ENCODE measurements at places on chromosomes 5 and 9.

DNA sequence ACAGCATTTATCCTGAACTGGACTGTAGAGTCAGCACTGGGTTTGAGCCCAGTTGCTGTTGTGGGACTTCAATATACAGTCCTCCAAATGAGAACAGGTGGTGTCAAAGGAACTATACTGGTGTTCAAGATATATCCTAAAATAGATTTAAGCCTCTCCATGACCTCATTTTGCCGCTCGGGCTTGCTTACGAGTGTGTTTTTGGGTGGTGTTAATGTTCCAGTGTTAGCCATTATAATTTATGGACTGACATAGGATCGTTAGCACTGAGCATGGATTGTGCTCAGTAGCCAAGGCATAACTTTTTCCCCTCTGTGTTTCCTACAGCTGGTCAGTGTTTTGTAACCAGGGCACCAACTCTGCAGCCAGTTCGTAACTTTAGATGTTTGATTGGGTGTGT, 306.6 kb downstream of the SPATA31D1 start:
- DNase-seq: no peak

GRCh38 chr5:94615862-94616261, 2.5 kb downstream of the KIAA0825 start:
- DNase-seq: no peak

DNA sequence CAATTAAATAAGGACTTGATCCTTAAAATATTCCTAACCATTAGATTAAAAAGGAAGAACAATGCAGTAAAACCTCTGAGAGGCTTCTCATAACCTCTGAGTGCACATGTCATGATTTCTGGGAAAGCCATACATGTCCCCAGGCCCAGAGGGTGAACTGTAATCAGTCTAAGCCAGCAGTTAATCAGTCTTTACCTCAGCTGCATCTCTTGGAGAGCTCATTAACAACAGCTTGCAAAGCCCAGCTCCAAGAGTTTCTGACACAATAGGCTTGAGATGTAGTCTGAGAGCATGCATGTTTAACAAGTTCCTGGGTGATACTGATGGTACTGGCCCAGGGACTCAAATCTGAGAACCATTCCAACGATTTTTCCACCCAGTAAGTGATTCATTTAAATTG, 392.1 kb downstream of the DNAH5 start:
- DNase-seq: no peak

GRCh38 chr5:153659039-153659736, 168.7 kb downstream of the GRIA1 start:
- DNase-seq: peak; percentile 78

- DNase-seq: no peak
These were observed 1071.9 kb upstream of the CDH10 start for GRCh38 chr5:25716680-25717079.

DNA sequence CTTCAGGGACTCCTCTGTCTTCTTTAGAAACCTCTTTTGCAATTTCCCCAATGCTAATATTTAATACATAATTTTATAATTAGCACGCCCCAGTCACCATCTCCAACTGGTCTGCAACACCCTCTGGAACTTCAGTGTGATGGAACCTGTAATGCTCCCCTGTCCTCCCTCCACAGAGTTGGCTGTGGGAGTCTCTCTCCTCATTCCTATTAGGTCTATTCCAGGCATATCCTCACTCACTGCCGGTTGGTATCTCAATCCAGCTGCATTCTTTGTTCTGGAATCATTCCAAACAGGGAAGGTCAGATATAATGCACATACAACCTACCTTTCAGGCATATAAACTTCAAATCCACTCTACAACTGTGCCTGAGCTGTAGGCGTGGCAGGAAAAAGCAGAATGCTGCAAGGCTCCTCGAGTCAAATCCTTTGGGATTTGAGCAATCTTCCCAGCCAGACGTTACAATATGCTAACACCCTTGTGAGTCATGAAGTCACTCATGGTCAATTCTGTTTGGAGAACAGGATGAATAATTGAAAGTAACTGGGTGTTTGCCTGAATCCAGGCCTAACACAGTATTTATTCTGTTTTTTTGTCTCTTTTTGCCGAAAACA, 293.8 kb downstream of the CWC27 start:
- DNase-seq: peak; percentile 97

DNA sequence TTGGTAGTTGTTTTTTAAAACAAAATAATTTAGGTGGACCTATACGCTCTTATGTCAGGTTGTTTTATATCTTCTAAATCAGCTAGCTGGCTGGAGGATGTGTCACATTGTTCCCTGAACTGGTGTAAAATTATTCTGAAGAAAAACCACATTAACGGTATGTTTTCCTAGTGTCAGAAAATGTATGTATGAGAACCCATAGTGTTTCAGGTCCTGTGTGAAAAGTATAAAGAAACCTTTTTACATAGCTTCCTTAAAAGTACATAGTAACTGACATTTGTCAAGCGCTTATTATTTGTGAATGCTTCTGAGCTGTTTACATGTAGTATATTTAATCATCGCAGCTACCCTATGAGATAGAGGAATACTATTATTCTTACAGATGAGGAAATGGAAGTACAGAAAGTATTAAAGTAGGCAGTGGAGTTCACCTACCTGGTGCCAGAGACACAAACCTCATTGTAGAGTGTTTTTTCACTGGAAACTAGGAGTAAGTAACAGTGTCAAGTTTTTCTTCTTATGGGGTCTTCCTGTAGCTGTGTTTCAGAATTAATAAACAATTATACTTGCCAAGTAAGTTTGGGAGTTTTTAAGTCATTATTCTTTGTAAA, 10.4 kb upstream of the FAM120AOS start:
- DNase-seq: no peak

DNA sequence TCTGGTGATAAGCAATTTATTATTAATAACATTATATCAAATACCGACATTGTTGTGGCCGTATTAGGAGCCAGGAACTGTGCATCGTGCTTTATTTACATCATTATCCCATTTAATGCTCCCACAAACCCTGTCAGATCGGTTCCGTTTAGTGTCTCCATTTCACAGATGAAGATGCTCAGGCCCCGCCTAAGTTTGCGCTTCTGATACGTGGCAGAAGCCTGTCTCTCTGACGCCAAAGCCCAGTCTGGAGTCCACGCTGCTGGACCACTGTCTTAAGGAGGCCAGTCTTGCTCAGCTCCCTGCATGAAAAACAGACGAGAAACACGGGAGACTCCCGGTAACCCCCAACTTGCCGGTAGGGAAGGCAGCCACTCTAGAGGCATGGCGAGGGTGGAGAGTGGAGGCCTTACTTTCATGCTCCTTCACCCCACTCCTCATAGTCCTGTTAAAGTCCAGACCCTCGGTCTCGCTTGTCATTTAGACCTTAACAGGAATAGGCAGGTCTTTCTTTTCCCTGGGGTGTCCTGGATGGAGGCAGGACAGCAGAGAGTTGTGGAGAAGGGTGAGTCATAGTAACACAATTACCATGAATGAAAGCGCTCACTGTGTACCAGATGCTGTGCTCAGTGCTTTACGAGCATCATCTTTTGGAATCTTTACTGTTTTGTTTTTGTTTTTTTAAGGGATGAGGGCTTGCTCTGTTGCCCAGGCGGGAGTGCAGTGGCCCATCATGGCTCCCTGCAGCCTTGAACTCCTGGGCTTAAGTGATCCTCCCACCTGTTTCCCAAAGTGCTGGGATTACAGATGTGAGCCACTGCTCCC, 872 bp downstream of the TXNDC15 start:
- DNase-seq: peak; percentile 84

DNA sequence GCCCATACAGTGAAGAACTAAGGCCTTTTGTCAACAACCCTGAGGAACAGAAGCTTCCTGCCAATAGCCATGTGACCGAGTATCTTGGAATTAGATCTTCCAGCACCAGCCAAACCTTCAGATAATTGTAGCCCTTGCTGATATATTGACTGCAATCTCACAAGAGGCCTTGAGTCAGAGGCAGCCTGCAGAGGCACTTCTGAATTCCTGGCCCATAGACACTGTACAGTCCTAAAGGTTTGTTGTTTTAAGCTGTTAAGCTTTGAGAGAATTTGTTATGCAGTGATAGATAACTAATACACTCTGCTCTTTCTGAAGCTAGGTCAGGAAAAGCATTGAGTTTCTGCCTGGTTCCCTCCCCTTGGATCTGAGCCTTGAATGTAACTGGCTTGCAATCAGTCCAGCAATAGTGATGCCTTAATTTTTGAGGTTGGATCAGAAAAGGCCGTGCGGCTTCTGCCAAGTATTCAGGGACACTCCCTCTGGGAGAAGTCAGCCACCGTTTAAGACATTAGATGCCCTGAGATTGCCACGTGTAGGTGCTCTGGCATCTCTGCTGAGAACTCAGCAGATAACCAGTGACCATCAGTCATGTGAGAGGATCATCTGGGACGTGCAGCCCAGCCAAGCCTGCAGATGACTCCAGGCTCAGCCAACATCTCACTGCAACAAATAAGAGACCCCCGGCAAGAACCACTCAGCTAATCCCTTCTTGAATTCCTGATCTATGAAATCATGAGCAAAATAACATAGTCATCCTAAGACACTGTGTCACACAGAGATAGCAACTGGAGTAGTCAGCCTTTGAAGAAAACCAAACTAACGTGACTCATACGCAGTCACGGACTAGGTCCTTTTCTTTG, 126.8 kb upstream of the STC2 start:
- DNase-seq: peak; percentile 97

DNA sequence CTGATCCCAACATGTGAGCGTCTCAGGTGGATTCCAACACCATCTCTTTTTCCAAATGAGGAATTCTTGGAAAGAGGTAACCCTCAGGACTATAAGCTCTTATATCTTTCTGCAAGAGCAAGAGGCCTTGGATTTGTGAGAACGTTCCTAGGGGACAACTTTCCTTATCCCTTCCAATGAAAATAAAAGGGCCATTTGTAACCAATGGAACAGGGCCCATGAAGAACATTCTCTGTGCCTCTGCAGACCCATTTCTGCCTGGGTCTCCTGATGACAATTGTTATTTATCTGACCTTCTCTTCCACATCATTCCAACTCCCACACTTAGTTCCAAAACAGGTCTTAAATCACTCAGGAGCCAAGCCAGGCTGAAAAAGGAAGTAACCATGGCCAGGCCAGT, 202.6 kb downstream of the ZNF462 start:
- DNase-seq: no peak

GRCh38 chr9:15927161-15927560, 374.3 kb downstream of the CCDC171 start:
- DNase-seq: peak; percentile 41

DNA sequence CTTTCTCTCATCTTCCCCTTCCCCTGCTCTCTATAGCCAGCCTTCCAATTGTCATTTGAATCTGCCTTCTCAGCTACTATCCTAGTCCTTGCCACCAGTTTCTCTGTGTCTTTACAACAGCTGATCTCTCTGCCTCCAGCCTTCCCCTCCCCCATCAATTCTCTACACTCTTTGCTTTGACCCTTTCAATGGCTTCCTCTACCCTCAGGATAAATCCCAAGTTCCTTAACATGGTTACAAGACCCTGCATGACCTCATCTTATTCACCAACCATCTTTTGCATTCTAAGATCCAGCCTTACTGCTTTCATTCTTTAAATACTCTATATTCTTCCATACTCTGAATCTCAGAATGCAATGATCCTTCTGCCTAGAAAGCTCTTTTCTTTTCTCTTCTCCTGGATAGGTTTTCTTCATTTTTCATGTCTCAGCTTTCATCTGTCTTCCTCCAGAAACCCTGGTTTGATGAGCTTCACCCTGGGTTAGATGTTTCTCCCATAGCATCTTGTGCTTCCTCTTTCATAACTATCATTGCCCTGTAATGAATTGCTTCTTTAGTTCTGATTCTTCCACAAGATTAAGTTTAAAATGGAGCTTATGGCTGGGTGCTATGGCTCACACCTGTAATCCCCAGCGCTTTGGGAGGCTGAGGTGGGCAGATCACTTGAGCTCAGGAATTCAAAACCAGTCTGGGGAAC, 58.6 kb upstream of the ZSWIM6 start:
- DNase-seq: no peak

- DNase-seq: no peak
These were observed 287.6 kb downstream of the RFX3 start for GRCh38 chr9:3238236-3238635.

- no peak for DNase-seq
These were observed 29.8 kb downstream of the TTC23L start for GRCh38 chr5:34868791-34869190.

DNA sequence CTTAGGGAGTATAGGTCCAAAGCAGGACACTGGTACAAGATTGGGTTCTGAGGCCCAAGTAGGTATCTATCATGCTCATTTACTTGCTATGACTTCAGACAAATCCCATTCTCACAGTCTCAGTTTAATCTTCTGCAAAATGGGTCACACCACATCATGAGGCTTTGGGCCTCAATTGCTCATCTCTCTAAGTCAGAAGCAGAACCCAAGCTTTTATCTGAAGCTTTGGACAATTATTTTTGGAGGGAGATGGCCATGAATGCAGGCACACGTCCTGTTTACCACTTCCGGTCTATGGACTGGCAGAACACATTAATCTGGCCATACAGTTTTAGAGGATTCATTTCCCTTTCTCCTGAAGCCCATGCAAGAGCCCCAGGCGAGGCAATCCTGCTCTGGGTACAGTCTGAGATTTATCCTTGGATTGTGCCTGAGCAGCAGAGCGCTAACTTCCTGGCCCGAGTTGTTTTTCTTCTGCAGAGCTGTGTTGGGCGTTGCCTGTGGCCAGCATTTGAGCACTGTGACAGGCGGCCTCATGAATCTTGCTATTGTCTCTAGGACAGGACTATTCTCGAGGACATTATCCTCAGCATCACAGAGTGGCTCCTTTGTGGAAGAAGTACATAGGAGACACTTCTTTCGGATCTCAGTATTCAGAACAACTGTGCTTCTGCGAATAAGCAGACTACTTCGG, 16.1 kb downstream of the SLC22A4 start:
- DNase-seq: no peak

GRCh38 chr5:92808474-92808873, 772.5 kb downstream of the NR2F1-AS1 start:
- no peak for DNase-seq

- peak; percentile 71 for DNase-seq
These were observed 15.1 kb downstream of the GPSM1 start for GRCh38 chr9:136342181-136343120.

DNA sequence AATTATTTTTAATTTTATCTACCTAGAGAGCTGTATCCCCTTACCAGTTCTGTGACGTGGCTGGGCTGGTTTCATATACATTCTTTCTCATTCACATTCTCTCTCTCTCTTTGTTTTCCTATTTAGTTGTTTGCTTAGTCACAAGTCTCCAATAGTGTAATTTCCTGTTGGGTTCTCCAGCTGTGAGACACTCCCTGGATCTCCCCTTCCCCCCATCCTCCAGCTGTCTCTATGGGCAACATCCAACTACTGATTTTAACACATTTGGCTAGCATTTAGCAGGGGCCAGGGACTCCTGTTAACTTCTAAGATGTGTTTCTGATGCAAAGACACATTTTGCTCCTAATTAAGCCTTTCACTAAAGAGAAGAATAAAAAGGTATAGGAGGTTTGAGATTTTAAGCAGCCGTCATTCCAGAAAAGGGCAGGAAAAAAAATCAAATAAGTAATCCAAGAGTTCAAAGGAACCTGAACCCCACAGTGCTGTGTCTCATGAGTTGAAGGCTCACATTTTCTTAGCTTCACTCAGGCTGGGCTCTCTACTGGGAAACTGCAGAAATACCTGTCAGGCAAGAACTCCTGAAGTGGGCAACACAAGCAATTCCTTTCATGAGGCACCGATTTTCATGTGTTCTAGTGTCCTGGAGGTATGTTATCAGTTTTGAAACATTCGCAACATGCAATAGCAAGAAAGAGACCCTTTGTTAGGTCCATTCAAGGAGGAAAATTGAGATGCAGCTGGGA, 198.7 kb upstream of the C9orf72 start:
- peak; percentile 85 for DNase-seq

GRCh38 chr9:35229066-35229778, 67.4 kb downstream of the UNC13B start:
- no peak for DNase-seq

All from fibroblast of pulmonary artery (primary cell).